ENCODE measurements at places on chromosomes 12 and 14. TPM values are rescaled to one million over a fixed set of nuclear protein-coding genes. Genes with fewer than 3 reads are reported as not detected.

BEGAIN gene
- total RNA-seq: 0.18 TPM

ASCL1 gene
- total RNA-seq: not detected

FOXN4 gene
- total RNA-seq: not detected

MTA1 gene
- total RNA-seq: 19.4 TPM

SALL2 gene
- total RNA-seq: 2.9 TPM

MAP1LC3B2 gene
- total RNA-seq: not detected

OR6C2 gene
- not detected for total RNA-seq

SNRPF gene
- total RNA-seq: 5.0 TPM

SLC2A13 gene
- 3.9 TPM for total RNA-seq

DPPA3 gene
- not detected for total RNA-seq

SLC2A14 gene
- under 0.01 TPM for total RNA-seq

TMEM63C gene
- total RNA-seq: under 0.01 TPM

DNA sequence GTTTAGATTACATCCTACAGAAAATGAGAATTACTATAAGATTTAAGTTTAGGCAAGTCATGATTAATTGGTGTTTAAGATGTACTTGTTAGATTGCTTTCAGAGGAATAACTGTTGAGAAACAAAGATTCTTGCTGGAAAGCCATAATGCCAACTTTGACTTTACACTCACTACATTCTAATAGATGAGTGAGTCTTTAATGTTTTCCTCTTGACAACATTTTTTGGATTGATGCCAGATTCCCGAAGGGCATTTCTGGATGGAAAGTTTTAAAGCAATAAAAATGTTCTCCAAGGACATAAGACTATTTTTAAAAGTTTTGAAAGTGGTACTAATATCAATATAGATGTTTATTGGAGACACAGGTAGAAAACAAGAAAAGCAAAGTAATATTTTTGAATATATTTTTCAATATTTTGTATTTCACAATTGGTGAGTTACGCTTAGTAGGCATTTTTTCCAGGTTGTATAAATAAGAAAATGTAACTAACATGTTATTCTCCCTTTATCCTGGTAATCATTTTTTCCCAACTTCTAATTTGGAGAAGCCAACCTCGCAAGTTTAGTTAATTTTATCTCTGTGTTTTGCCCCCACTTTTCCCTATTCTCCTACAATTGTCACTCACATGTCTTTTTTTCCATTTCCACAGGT is 307.3 kb downstream of the CEP128 start:
- no peak for DNase-seq

DNA sequence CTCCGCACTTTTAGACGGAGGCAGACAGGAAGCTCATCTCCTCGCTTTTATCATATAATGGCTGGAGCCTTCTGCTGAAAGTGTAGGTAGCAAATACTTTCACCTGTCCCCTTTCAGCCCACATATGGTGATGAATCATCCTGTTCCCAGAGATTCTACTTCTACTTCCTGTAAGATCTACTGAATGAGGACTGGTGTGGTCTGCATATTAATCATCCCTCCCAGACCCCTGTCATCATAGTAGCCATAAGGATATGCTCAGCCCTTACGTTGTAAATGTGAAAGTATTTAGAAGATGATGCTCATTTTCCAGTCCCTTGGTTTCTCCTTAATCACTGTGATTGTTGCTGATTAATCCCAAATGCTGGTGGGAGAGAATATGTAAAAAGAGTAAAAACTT is 268.2 kb upstream of the GRIP1 start:
- no peak for DNase-seq

- DNase-seq: no peak
Observed at GRCh38 chr14:100065111-100065871, at the start of gene EVL. EVL (plus strand) TSS chr14:100065422; CDS start chr14:100065501, 79 bp downstream.

DNA sequence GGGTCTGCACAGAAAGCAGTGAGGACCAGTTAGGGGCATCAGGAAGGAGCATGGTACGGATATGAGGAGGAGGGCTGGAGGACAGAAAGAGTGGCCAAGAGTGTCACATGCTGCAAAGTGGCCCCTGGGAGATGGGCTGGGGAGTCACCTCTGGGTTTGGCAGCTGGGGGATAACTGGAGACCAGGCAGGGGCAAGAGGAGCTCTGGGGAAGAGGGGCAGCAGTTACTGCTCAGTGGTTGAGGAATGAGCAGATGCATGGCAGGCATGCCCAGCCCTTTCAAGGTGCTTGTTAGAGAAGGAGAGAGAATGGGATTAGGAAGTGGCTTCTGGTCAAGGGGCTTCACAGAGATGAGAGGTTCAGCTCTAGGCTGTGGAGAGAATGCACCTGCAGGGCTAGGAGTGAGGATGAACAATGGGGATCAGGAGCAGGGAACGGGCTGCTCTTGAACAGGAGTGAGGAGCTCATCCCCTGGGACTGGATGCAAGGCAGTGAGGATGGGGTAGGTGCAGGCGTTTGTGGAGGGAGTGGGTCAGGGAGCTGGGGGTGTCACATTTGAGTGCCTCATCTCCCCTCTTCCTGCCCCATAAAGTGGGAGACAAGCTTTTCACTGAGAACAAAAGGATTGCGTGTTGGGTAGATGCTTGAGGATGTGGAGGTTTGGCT is 127.5 kb downstream of the PAPOLA start:
- DNase-seq: no peak

- DNase-seq: no peak
Observed at GRCh38 chr14:67962215-67962644, 142.7 kb downstream of the RAD51B start.

DNA sequence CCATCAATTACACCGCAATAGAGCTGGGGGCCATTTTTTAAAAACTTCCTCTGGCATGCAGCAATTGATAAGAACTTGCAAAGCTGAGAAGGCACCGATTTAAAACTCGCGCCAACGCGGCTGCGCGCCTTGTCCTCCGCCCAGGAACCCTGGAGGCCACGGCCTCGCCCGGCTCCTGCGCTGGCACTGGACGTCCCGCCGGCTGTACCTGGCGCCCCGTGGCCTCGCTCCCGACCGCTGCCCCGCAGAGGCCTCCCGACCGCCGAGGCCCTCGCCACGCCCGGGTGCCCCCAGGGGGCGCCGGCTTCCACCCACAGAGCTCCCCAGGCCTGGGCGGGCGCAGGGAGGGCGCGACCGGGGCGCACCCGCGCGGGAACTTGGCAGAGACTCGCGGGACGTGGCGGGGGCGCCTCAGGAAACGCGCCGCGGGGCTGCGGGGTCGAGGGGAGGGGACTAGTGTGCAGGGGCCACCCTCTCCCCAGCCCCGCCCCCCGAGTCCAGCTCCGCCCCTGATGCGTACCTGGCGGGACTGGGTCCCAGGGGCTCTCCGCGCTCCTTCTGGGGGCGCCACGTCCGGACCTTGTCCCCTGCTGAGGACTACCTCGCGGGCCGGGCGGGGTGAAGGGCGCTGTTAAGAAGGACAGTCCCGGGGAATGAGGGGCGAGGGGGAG is 65.7 kb downstream of the TNFAIP2 start:
- no peak for DNase-seq

DNA sequence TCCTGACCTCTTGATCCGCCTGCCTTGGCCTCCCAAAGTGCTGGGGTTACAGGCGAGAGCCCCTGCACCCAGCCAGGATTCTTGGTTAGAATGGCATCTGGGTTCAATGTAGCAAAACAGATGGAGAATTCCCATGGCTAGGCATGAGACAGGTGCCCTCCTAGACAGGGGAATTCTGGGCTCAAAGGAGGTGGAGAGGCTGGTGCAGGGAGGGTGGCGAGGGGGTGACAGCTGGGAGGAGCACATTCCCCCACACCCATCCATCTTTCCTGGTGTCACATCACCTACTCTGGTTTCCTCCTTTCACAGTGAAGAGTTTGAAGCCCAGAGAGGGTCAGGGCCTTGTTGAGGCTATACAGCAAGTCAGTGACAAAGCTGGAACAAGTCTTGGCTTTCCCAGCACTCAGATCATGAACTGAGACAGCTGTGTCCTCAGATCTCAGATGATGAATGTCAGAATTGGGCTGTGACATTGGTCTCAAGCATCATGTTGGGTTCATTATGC is 2.8 kb downstream of the SERPINA1 start:
- DNase-seq: no peak

DNA sequence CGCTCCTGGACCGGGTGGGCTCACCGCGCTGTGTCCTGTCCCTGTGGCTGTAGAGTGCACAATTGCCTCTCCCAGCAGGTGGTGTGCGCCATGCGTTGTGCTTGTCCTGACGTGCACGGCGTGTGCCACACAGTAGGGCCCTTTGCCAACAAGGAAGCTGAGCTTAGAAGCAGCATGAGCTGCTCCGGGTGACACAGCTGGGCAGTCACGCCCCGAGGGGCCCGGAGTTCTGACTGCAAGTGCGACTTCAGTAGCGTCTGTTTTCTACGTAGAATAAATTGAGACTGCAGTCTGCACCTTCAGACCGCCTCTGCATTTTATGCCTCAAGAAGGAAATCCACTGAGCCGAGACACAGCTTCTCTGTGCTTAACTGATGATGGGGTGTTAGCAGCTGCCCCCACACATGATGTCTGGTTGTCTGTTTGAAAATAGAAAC is 81.6 kb downstream of the ADGRD1 start:
- no peak for DNase-seq

DNA sequence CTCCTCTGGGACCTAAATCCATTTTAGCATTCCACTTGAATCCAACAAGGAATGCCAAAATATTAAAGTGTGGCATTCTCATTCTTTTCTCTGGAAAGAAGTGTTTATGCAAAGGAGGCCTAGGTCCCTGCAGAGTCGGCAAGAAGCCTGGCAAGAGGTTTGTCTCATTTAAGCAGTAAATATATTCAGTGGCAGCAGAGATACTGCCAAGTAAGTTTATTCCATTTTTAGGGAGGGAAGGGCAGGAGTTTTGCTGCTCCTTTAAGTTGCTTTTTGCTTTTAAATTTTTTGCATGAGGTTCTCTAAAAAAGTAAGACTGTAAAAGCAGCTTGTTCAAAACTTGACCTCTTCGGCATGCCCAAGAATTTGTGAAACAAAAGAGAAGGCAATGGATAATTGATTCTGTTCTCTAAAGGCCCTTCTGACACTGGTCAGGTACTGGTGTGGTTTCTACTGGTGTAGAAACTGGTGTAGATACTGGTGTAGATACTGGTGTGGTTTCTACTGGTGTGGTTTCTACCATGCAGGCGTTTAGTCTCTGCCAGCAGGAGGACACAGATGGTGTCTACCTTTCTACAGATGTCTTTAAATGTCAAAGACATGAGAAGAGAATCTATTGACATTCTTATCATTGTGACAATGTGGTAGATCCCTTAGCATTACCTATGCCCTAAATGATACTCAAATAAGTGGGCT is 107.3 kb downstream of the SAMD4A start:
- no peak for DNase-seq

GRCh38 chr12:563250-563781 is 99.9 kb downstream of the NINJ2 start:
- DNase-seq: no peak

DNA sequence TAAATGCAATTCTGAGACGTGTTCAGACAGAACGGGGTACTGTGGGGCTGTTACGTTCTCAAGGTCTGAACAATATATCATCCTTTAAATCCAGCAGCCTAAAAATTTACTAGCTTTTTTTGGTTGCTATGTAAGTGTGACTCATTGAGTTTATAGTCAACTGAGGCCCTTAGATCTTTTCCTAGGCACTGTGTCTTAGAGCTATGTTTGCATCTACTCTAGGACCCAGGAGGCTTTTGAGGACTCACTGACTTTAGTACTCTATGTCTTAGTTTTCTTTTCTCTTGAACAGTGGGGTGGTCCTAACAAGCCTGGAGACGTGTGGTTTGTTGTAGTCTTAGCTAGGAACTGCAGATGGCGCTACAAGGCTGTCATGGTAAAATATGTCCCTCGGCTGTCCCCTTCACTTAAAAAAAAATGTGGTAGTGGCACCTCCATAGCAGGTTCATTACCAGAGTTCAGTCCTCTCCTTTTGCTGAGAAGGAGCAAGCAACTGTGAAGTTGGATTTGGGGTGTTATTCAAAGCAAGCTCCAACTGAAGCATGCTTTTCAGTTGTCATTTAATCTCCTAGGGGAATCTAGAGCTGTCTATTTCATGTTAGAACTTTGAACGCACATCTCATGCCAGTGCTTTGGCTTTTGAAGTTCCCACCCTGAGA is 8.7 kb upstream of the SPATS2 start:
- peak; percentile 65 for DNase-seq

- no peak for DNase-seq
Observed at GRCh38 chr14:87960013-87960787, 32.8 kb downstream of the GALC start.

GRCh38 chr12:2244013-2244861 is 191.4 kb downstream of the CACNA1C start:
- DNase-seq: peak; percentile 97

- DNase-seq: no peak
Observed at GRCh38 chr12:109737126-109737525, 23.5 kb downstream of the FAM222A start.

DNA sequence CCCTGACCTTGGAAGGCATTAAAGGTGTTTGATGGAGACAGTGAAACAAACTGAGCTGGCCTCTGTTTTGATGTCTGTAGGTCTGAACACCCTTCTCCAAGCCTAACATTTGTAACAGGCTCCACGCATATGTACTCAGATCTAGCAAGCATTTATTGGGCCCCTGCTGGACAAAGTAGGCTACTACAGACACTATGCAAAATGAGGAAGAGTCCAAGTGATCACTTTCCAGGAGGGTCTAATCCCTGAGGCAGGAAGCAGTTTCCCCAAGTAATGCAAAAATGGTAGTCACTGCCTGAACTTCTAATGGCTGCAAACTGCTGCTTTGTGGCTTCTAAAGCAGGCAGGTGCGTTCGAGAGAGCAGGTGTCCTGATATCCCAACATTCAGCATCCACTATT is 405.8 kb downstream of the MED13L start:
- peak; percentile 21 for DNase-seq

GRCh38 chr14:37559386-37559785 is 35.7 kb downstream of the FOXA1 start:
- peak; percentile 23 for DNase-seq

- DNase-seq: peak; percentile 55
Observed at GRCh38 chr14:63727736-63728728, at the start of gene SGPP1. SGPP1 (minus strand) TSS chr14:63728065; CDS start chr14:63727944, 121 bp downstream.

DNA sequence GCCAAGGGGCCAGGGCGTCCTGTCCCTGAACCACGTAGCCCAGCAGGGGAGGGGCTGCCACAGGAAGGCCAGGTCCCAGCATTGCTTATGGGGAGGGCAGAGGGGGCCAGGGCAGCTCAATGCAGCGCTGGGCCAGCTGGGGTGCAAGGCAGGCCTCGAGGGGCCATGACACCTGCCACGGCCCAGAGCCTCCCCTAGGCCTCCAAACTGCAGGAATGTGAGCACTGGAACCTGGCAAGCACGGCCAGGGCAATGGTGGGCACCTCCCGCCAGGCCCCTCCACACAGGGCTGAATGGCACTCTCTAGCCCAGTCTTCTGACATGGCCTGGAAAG is 32.5 kb upstream of the GPR132 start:
- DNase-seq: no peak

DNA sequence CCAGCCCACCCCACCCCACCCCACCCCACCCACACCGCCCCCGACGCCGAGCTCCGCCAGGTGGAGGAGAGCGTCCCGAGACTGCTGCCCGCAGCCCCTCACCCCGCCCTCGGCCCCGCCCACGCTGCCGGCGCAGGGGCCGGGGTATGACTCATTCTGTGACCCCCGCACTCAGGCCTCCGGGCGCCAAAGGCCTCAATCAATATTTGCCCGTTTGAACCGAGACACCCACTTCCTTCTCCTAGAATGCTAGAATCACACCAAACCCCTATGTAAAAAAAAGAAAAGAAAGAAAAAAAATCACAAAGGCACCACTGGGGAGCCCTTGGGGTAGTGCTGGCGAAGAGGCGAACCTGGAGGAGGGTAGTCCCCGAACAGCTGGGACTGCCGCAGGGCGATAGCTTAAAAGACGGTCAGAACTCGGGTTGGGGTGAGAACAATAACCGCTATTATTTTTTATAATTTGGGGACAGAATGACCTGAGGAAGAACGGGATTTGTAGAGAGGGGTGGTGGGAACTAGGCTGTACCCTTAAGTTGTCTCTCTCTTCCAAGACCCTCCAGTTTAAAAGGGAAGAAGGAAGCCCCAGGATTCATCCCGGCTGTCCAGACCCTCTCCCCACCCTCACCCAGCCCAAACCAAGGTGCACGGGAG is 894 bp downstream of the KRT8 start:
- DNase-seq: no peak

Data from IMR-90 (cell line).